ENCODE measurements at places on chromosomes 16 and 17.

- DNase-seq: no peak
Observed at GRCh38 chr17:51159604-51160003, 6.2 kb downstream of the NME1 start.

- no peak for DNase-seq
Observed at GRCh38 chr17:64083093-64083492, 46.9 kb downstream of the ERN1 start.

DNA sequence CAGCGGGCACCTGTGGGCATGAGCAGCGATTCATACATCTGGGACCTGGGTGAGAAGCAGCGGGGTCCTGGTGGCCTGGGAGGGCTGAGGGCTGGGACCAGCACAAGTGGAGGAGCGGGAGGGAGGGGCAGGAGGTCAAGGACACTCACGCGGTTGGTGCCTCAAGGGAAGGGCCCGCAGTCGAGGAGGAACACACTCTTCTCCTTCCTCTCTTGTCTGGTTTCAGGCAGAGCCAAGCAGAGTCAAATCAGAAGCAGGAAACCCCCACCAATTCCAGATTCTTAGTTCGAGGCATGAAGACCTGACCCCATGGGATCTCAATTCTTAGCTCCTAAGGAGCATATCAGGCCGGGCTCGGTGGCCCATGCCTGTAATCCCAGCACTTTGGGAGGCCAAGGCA is 15.7 kb downstream of the DNAI2 start:
- DNase-seq: no peak

DNA sequence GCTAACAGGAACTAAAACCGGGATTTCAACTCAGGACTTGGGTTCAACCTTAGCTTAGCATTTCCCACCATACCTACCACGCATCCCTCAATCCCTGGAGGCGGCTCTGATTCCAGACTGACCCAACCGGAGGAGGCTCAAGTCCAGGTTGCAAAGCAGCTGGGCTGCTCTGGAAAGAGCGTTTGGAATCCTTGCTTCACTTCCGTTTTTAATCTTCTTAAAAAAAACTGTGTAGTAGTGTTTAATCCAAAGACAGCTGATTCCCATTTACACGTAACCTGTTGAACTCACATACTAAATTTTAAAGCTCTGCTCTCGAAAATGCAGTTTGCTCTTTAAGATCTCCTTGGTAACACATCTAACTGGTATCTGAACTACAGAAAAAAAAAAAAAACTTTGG is 50.0 kb downstream of the NXN start:
- DNase-seq: no peak

- no peak for DNase-seq
Observed at GRCh38 chr17:80005360-80006338, 30.0 kb downstream of the TBC1D16 start.

- no peak for DNase-seq
Observed at GRCh38 chr17:43105146-43105545, 20.0 kb downstream of the BRCA1 start.

- no peak for DNase-seq
Observed at GRCh38 chr16:66004699-66005098, 361.8 kb upstream of the CDH5 start.

DNA sequence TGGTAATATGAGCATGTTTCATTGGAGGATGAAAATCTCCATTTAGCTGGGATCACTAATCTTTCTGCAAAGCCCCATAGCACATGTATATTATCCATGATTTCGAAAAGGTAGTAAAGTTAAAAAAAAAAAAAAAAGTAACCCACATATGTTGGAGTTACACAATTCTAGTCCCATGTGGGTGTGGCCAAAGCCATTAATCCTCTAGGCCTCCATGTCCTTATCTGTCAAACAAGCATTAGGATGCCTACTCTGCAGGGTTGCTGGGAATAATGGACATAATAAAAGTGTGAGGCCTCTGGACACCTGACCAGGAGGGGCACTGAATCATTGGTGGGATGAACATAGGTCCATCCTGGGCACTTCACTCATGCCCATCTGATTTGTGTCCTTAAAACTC is 29.2 kb upstream of the VAT1L start:
- no peak for DNase-seq

DNA sequence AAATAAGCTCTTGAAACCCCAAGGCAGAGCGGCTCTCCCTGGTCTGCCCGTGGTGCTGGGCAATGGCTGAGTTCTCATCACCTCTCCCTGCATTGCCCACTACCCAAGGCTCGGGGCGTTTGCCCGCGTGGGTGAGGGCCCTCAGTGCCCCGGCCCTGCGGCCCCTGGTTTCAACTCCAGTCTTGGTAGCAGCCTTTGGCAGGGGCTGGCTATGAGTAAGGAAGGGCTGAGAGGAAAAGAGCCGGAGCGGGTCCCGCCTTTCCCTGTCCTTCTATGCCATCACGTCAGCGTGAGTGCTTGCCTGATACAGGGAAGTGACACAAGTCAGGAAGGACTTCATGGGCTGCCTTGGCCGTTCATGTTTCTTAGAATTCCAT is 71.7 kb upstream of the CBX4 start:
- no peak for DNase-seq

DNA sequence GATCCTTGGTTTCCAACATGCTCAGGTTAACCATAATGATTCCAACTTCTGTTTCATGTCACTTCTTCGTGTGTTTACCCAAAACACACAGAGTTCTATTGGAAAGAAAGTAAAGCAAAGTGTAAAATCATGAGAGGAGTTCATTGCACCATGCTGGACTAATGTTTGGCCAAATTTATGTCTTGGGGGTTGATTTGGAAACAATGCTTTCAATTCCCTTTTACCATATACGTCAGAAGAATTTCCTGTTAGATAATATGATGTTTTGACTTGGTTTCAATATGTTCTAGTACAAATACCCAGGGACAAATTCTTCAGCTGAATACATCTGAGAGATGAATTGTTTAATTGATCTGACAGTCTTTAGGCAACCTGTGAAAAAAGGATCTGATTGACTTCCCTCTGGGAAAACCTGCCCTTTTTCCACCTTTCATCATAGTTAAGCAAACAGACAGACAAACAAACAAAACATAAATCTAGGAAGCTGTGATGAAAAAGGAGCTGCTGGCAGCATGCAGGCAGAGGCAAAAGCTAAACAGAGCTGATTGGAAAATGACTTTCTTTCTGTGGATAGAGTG is 26.0 kb upstream of the MPHOSPH6 start:
- DNase-seq: no peak

- DNase-seq: no peak
Observed at GRCh38 chr16:24728891-24729242, 584 bp upstream of the TNRC6A start.

DNA sequence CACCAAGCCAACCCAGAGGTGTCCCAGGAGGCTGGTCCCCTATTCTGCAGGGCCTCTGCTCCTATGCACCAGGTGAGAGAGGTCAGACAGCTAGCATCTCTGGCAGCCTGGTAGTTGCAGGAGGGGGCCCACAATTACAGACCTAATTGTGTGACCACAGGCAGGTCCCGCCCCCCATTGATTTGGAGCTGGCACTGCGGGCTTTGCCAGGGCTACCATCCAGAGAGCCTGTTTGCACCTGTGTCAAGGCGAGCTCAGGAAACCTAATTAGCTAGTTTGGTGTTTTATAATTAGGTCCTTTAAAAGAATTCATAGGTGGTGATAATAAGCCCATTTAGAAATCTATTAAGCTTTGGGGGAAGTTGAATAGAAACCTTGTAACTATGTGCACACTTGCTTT is 90.2 kb downstream of the MRM1 start:
- no peak for DNase-seq

DNA sequence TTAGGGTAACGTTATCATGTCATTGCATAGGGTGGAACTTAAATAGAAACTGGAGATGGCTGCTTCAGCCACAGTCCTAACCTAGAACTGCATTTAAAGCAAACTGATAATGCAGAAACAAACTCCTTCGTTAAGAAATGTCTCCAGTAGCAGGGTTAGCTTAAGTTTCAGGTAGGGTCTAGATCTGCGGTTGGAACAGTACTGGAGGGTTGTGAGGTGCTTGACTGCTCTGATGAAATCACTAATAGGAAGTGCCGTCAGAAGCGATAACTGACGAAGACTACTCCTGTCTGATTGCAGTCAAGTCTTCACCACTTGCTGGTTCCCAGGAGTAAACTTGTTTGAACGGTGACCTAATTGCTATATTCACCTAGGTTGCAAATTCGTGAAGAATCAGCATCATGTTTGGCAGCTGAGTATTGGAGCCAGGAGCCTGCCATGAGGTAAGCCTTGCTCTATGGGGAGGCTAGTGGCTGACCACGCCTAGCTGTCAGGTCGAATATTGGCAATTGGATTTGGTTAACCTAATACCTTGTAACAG is 24.5 kb downstream of the TRPV2 start:
- DNase-seq: no peak

DNA sequence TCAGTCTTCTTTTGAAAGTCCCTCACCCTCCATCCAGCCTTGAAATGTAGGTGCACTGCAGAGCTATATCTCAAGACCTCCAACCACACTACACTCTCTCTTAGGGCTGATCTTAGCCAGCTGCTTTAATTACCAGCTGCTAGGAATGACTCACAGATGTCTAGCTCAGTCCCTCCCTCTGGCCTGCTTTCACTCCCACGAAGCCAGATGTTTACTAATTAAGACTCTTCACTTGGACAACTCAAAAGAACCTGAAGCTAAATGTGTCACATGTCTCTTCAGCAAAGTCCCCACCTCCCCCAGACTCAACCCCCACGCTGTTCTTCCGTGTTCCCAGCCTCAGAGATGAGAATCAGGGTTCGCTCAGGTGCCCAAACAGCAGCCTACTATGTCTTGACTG is 2.6 kb downstream of the GTF3C1 start:
- no peak for DNase-seq

DNA sequence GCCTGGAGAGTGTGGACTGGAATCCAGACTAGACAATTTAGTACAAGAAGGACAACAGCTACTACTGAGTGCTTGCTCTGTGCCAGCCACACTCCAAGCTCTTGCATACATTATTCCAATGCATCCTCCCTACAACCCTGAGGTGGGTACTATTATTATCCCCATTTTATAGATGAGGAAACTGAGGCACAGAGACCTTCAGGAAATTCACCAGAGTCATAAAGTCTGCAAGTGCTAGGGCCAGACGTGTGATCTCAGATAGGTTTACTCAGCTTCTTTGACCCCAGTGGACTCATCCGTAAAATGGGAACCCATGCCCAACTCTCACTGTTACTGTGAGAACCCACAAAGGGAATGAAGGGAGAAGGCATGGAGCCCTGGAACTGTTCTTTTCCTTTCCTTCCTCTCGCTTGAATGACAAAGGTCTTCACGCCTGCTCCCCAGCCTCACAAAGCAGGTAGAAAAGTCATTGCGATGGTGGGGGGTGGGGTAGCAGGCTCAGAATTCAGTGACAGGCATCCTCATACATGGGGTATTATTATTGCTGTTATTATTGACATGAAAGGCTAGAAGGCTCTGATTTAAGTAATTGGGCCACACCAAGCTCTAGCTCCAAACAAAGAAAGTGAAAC is 160.0 kb downstream of the ZNF423 start:
- DNase-seq: no peak

GRCh38 chr17:1661045-1661444 is 11.4 kb upstream of the RILP start:
- DNase-seq: no peak

DNA sequence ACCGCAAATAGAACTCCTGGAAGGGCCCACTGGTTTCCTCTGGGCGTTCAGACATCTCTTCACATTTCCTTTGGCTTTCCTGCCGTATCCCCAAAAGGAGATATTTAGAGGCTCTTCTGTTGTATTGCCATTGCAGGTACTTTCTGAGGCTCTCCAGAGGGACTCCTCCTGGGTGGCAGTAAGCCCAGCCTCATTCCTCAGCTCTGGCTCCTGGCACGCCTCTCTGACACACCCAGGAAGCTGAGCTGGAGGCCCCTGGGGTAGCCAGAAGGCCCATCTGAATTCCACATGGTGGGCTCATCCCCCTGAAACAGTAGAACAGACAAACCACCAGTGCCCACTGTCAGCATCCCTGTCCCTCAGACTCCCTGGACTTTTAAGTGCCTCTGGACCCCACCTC is 206.7 kb downstream of the PARN start:
- DNase-seq: no peak

- DNase-seq: no peak
Observed at GRCh38 chr17:15659663-15660062, 24.4 kb downstream of the TRIM16 start.

- DNase-seq: no peak
Observed at GRCh38 chr17:36999471-36999870, 50.7 kb downstream of the AATF start.

DNA sequence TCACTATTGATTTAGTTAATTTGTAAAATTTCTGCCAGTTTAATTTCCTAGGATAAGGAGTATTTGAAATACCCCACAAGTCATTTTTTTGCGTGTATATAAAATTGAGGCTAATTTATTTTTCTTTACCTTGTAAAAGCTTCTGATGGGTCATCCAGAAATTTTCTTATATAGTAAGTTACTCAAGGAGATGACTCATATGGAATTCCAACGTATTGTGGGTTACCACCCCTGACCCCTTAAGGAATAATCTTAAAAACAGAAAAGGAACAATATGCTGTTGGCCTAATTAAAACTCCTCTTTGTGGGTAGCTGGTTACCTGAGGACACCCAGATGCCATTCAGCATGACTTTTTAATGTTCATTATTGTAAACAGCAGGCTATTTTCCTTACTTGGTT is 13.6 kb downstream of the HEATR6 start:
- DNase-seq: no peak

DNA sequence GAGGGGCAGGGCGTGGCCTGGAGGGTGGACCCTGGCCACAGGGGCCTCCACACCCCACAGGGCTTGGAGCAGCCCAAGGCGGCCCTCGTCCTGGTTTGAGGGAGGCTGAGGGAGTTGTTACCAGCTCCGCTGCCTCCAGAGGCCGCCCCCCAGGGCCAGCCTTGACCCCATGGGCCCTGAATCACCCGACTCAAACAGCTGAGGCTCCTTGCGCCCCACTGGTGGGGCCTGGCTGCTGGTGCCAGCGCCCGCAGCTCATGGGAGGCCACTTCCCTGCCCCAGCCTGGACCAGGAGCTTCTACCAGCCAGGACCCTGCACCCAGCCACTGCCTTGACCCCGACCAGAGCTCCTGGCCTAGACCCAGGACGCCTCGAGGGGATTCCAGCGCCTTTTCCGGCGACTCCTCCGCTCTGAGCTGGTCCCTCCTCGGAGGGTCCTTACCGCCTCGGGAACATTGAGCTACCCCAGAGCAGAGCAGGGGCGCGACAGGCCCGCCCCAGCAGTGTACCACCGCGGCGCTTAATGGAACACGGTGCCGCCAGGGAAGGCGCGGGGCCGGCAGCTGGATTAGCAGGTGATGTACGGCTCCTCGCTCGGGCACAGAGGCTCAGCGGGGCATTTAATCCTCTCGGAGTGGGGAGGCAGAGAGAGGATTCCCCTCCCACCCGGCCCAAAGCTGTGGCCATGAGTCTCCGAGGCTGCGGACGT is 37.2 kb downstream of the GSE1 start:
- no peak for DNase-seq

- DNase-seq: no peak
Observed at GRCh38 chr16:87715658-87716057, 50.1 kb downstream of the KLHDC4 start.

DNA sequence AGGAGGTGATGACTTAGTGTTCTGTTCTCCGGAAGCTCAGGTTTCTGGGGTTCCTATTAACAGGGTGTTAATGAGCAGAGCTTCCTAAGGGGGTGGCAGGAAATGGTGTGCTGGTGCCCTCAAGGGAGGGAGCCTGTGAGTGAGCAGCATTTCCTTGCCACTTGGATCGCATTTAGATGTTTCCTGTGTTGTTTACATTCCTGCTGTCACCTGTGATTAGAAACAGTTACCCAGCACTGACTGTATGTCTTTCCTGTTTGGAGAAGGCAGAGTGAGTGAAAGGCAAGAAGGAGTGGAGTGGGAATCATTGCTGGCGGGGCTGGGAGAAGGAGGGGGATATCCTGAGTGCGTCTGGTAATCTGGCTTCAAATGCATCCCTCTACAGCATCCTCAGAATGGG is 214.6 kb downstream of the CCDC182 start:
- no peak for DNase-seq
